ENCODE measurements at places on chromosomes 4 and X.

GRCh38 chr4:94488670-94489069 is 36.9 kb downstream of the PDLIM5 start:
- DNase-seq: no peak

- no peak for DNase-seq
Measured at GRCh38 chrX:69158166-69158980, 6.9 kb downstream of the PJA1 start.

- DNase-seq: no peak
Measured at GRCh38 chr4:178953447-178954120, 1511.3 kb upstream of the AGA start.

GRCh38 chr4:74005528-74005927 is 7.1 kb upstream of the CXCL5 start:
- DNase-seq: no peak

GRCh38 chrX:10457092-10457491 is 163.3 kb downstream of the MID1 start:
- DNase-seq: no peak

DNA sequence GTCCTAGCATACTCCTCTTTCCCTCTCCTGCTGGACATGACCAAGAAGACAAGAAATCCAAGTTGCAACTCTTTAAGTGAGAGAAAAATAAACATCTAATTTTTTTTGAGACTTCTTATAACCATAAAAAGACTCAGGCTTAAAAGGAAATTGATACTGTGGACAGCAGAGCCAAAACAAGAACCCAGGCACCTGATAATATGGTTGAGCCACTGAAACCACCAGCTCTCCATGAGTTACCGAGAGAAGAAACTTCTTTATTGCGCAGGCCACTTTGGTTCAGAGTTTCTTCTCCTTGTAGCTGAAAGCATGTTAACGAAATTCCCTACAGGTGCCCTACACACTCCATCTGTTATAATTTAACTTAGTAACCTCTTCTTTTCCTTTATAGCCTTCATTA is 11.3 kb upstream of the SPCS3 start:
- DNase-seq: no peak

GRCh38 chr4:66769441-66769840 is 775.9 kb downstream of the CENPC start:
- DNase-seq: no peak

GRCh38 chr4:26459756-26460530 is 30.3 kb downstream of the CCKAR start:
- DNase-seq: no peak

DNA sequence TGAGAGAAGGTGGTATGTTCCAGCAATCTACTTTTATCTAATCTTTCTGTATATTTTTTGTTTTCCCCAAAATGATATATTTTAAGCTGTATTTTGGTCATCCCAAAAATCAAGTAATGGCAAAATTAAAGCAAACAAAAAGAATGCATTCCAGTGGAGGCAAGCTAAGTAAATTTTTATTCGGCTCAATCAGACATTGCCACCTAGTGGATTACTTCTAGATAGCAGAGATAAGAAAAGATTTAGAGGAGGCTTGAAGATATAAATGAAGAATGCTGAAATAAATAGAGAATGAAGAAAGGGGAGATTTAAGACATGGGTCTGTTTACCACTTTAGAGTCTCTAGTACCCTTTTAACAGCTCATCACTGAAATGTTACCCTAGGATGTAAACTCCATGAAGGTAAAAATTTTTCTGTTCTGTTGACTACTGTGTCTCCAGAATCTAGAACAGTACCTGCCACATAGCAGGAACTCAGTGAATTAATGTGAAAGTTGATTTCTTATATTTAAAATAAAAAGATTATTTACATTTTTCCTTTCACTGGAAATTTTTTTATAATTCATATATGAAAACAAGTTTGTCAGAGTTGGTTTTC is 110.9 kb upstream of the ANK2 start:
- no peak for DNase-seq

- no peak for DNase-seq
Measured at GRCh38 chrX:93591398-93591797, 82.0 kb downstream of the NAP1L3 start.

- no peak for DNase-seq
Measured at GRCh38 chr4:104973708-104974107, 173.0 kb upstream of the TET2 start.

- DNase-seq: no peak
Measured at GRCh38 chr4:123340381-123340701, 56.3 kb upstream of the SPRY1 start.

- no peak for DNase-seq
Measured at GRCh38 chr4:93029769-93030168, 726.0 kb downstream of the GRID2 start.

- DNase-seq: no peak
Measured at GRCh38 chr4:101801958-101802357, 11.4 kb downstream of the BANK1 start.

- no peak for DNase-seq
Measured at GRCh38 chr4:7414736-7415510, 19.8 kb downstream of the PSAPL1 start.

- no peak for DNase-seq
Measured at GRCh38 chr4:86122404-86122803, 237.4 kb downstream of the MAPK10 start.

GRCh38 chr4:174041555-174042105 is 241.8 kb downstream of the FBXO8 start:
- no peak for DNase-seq
